Stimulated activated CD8-positive, alpha-beta memory T cell treated with anti-CD3 and anti-CD28 coated beads, Interleukin-7, amount 100 ng/mL, for 4 hours (primary cell): ENCODE measurements at places on chromosomes 1 and 21.

GRCh38 chr21:15908187-15908586 is 178.4 kb downstream of the USP25 start:
- DNase-seq = no peak

DNA sequence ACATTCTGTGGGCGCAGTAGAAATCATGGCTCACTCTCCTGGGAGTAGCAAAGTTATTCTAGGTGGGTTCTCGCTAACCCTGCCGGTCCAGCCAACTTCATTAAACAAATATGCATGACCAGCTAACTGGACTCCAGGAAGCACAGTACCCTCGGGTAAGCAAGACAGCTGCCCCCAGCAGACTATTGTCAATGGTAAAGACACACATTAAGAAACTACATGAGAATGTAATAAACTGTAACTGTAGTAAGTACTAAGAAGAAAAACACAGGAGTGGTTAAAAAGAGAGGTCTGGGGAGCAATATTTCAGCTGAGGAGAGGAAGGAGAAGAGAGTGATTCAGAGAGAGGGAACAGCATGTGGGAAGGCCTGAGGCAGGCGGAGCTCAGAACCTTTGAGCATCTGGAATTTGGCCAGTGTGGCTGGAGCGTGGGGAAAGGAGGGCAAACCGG is 7.4 kb downstream of the SLC2A5 start:
- DNase-seq = no peak

- DNase-seq = peak; percentile 3
Measured at GRCh38 chr21:36422279-36423098, 37.3 kb downstream of the CHAF1B start.

GRCh38 chr1:51738681-51739080 is 121.8 kb downstream of the OSBPL9 start:
- DNase-seq = no peak

GRCh38 chr1:230915078-230915477 is 46.8 kb upstream of the C1orf198 start:
- DNase-seq = no peak
